Fibroblast of lung (primary cell): ENCODE measurements at places on chromosomes 5 and 9. TPM values are rescaled to one million over a fixed set of nuclear protein-coding genes. Genes with fewer than 3 reads are reported as not detected.

SETD9 gene
- polyA plus RNA-seq = 2.2 and 8.8 TPM in 2 replicates

PLAC8L1 gene
- polyA plus RNA-seq = not detected in 2 replicates

CARD9 gene
- 0.16 and 0.69 TPM in 2 replicates for polyA plus RNA-seq

WDR38 gene
- polyA plus RNA-seq = not detected in 2 replicates

GRCh38 chr5:571791-572190, 40.3 kb upstream of the CEP72 start:
- H3K27ac ChIP-seq = no peak overlapping the region
- no peaks in the 10 kb centered on the region for H3K4me1 ChIP-seq
- peaks cover 14% of the 10 kb centered on the region for H3K27me3 ChIP-seq
- no peak overlapping the region for H3K4me3 ChIP-seq
- no peaks in the 10 kb centered on the region for H3K36me3 ChIP-seq

DNA sequence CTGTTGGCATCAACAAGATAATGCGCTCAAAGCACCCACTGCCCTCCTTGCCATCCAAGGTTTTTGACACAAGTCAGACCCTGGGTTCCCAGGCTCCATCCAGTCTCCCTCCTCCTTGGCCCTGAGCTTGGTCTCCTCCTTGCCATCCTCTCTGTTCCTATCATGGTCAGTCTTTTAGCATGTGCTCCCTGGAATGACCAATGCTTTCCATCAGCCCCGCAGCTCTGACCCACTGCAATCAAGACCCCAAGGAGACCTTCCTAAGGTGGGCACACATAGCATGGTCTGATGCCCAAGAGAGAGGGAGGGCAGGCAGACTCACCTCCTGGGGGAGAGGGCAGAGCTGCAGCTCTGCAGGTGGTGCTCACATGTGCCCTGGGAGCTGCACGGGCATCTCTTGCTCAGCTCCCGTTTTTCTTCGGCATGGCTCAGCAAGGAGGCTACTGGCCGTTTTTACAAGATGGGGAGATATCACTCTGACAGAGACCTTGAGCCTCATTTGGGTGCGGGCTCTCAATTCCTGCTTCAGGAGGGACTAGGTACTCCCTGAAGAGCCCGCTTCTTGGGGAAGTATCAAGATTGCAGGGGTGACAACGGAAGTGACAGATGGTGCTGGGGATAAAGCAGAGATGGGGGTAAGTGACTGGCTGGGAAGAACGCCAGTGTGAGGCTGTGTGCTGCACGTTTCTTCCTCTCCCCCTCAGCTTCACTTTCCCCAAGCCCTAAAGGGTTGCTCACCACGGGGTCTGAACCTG, 3.3 kb downstream of the SEPTIN8 start:
- H3K4me1 ChIP-seq = peaks cover 23% of the 10 kb centered on the region
- H3K4me3 ChIP-seq = no peak overlapping the region
- H3K27me3 ChIP-seq = no peaks in the 10 kb centered on the region

DNA sequence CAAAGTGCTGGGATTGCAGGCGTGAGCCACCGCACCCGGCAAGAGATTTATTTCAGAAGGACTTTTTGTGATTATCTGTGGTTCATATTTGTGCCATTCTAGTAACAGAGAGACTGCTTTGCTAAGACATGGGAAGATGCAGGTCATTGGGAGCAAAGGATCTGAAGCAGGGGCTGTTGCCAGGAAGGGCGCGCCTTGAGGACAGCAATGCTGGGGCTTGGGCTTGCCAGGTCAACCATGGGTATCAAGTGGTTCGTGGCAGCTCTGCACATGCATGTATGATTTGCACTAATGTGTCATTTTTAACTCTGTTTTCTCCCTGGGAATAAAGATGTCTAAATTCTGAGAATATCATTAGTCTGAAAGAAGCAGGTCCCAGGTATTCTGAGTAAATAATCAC, 17.0 kb downstream of the ADAMTS2 start:
- no peaks in the 10 kb centered on the region for H3K36me3 ChIP-seq
- H3K4me1 ChIP-seq = no peaks in the 10 kb centered on the region
- H3K27ac ChIP-seq = no peak overlapping the region
- DNase-seq = no peak

PROB1 gene
- 0.34 and 0.43 TPM in 2 replicates for polyA plus RNA-seq

DNA sequence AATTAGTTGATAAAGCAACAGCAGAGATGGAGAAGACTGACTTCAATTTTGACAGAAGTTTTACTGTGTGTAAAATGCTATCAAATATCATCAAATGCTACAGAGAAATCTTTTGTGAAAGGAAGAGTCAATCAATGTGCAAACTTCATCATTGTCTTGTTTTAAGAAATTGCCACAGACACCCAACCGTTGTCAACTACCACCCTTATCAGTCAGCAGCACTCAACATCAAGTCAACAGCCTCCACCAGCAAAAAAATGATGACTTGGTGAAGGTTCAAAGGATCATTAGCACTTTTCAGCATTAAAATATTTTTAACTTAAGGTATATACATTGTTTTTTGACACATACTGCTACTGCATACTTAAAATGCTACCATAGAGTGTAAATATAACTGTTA, 888.8 kb downstream of the CDH18 start:
- H3K4me3 ChIP-seq = no peak overlapping the region
- no peak overlapping the region for H3K27ac ChIP-seq
- H3K27me3 ChIP-seq = no peaks in the 10 kb centered on the region
- no peaks in the 10 kb centered on the region for H3K4me1 ChIP-seq

MARCOL gene
- not detected in 2 replicates for polyA plus RNA-seq

DNA sequence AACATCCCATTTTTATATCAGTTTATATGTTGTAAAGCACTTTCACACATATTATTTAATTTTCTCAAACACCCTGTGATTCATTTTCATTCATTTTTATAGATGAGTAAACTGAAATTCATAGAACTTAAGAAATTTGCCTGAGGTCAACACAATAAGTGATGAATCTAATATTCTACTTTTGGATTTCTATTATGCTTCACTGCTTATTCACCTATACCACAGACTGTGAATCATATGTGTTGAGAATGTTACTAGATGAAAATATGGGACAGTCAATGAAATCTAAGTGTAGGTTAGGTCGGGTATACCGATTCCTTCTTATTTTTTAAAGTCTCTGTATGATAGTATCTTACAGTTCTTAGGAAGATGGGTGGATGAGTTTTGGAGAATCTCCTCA, 24.8 kb downstream of the CDC37L1 start:
- peak; percentile 14 for DNase-seq
- peaks cover 2% of the 10 kb centered on the region for H3K36me3 ChIP-seq
- no peaks in the 10 kb centered on the region for H3K4me1 ChIP-seq
- no peak overlapping the region for H3K4me3 ChIP-seq
- no peaks in the 10 kb centered on the region for H3K27me3 ChIP-seq

PCDHA1 gene
- 0.05 and 0.12 TPM in 2 replicates for polyA plus RNA-seq

DNA sequence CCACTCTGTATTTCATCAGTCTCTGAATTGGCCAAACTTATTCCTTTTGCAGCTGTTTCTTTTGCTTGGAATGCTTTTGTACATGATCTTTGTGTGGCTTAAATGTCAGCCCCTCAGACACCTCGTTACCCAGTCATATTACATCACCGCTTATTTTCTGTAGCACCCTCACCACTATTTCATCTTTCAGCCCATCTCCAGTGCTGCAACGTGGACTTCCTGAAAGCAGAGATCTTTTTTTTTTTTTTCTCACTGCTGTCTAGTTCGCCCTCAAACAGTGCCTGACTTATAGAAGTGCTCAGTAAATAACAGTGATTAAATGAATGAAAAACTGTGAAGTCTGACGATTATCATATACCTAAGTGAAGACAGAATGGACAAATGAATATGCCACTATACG, 835 bp downstream of the SRA1 start:
- DNase-seq = peak; percentile 62
- no peaks in the 10 kb centered on the region for H3K4me1 ChIP-seq
- H3K4me3 ChIP-seq = peak overlapping the region; percentile 95
- no peaks in the 10 kb centered on the region for H3K27me3 ChIP-seq
- H3K27ac ChIP-seq = peak overlapping the region; percentile 81
- peaks cover 5% of the 10 kb centered on the region for H3K36me3 ChIP-seq

STK32A gene
- polyA plus RNA-seq = 0.16 and 0.30 TPM in 2 replicates

GRCh38 chr5:10077791-10078545, 171.7 kb downstream of the ATPSCKMT start:
- no peaks in the 10 kb centered on the region for H3K27me3 ChIP-seq
- peak overlapping the region; percentile 82 for H3K27ac ChIP-seq
- no peaks in the 10 kb centered on the region for H3K36me3 ChIP-seq
- H3K4me1 ChIP-seq = no peaks in the 10 kb centered on the region
- peak overlapping the region; percentile 30 for H3K4me3 ChIP-seq
- peak; percentile 43 for DNase-seq

DNA sequence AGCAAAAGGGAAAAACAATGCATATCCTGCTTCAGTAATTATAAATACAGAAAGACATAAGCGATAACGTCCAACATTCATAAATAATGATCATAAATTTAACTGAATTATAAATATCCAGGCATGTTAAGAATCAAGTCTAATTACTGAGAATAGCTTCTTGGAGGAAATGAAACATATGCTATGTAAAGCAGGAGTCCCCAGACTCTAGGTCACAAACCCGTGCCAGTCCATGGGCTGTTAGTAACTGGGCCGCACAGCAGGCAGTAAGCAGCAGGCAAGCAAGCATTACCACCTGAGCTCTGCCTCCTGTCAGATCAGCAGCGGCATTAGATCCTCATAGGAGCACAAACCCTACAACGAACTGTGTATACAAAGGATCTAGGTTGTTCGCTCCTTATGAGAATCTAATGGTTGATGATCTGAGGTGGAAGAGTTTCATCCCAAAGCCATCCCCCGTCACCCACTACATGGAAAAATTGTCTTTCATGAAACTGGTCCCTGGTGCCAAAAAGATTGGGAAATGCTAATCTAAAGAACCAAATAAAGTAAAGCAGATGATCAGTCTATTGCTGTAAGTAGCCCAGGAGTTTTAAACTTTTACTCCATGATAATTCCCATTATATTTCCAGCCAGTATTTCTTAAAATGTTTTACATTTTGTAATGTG, 50.4 kb downstream of the CERT1 start:
- H3K36me3 ChIP-seq = no peaks in the 10 kb centered on the region
- no peaks in the 10 kb centered on the region for H3K27me3 ChIP-seq
- no peak overlapping the region for H3K27ac ChIP-seq
- no peaks in the 10 kb centered on the region for H3K4me1 ChIP-seq

DNA sequence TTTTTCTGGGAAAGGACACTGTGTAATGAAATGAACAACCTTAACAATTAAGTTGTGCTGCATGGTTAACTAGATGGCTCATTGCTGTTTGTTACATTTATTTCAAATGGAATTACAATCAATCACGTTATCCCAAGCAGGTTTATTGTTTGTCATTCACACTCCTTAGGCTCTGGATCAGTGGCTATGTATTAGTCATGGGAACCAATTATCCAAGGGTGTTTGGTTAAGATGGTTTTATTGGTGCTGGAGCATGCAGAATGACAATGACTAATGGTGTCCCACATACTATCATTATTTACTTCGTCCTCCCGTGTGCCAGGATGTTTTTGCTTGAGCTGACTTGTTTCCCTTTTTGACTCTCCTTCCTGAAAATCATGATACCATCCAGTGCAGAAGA, 10.6 kb upstream of the TRPC7 start:
- H3K4me1 ChIP-seq = no peaks in the 10 kb centered on the region
- H3K27ac ChIP-seq = no peak overlapping the region
- DNase-seq = no peak
- H3K4me3 ChIP-seq = no peak overlapping the region
- H3K36me3 ChIP-seq = no peaks in the 10 kb centered on the region
- no peaks in the 10 kb centered on the region for H3K27me3 ChIP-seq

ADAMTS19 gene
- polyA plus RNA-seq = 0.09 TPM in 2 replicates

TCF7 gene
- polyA plus RNA-seq = 3.3 and 17.3 TPM in 2 replicates

DNA sequence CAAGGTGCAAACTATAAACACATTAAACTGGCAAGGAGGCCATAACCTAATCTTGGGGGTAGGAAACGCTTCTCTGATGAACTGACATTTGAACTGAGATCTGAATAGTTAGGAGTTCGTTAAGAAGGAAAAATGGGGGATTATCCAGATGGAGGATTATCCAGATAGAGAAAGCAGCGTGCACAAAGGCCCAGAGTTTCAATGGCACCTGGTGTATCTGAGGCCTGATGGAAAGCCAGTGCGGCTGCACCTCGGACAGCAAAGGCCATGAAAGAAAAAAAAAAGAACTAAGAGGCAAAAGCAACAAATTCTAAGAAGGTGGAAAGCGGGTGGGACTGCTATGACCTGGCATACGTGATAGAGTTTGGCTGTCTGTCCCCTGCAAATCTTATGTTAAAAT, 13.0 kb upstream of the CTNNAL1 start:
- no peak overlapping the region for H3K27ac ChIP-seq
- DNase-seq = no peak
- no peaks in the 10 kb centered on the region for H3K36me3 ChIP-seq
- H3K4me1 ChIP-seq = no peaks in the 10 kb centered on the region

GRCh38 chr9:35338561-35339274, 151.2 kb upstream of the RUSC2 start:
- DNase-seq = no peak
- H3K27me3 ChIP-seq = no peaks in the 10 kb centered on the region
- H3K4me1 ChIP-seq = peaks cover 16% of the 10 kb centered on the region
- no peaks in the 10 kb centered on the region for H3K36me3 ChIP-seq

- H3K4me1 ChIP-seq = no peaks in the 10 kb centered on the region
- no peak for DNase-seq
- no peaks in the 10 kb centered on the region for H3K36me3 ChIP-seq
- peaks cover 12% of the 10 kb centered on the region for H3K27me3 ChIP-seq
Measured at GRCh38 chr5:180594311-180595045, 3.2 kb upstream of the SCGB3A1 start.

DNA sequence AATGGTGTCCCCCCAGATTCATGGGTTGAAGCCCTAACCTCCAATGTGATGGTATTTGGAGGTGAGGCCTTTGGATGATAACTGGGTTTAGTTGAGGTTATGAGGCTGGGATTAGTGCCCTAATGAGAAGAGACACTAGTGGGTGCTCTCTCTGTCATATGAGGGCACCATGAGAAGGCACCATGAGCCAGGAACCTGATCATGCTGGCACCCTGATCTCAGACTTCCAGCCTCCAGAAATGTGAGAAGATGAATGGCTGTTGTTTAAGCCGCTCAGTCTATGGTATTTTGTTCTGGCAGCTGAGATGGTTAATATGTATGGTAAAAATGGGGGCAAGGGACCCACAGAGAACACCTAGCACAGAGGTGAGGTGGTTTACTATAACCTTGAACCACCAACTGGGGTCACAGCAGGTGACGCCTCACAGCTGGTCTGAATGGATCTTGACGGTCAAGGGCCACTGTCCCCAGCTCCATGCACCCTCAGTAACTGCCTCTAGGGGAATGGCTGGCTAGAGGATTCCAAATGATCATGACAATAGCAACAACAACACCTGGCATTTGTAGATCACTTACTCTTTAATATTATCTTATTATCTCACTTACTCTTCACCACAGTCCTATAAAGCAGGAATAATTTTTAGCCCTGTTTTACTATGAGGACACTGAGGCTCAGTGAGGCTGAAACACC, 57.1 kb downstream of the FOXI1 start:
- H3K4me1 ChIP-seq = no peaks in the 10 kb centered on the region
- no peaks in the 10 kb centered on the region for H3K36me3 ChIP-seq
- no peaks in the 10 kb centered on the region for H3K27me3 ChIP-seq
- no peak overlapping the region for H3K4me3 ChIP-seq
- DNase-seq = no peak

GRCh38 chr9:77707383-77708063, 59.4 kb upstream of the GNA14 start:
- peak overlapping the region; percentile 52 for H3K27ac ChIP-seq
- no peaks in the 10 kb centered on the region for H3K27me3 ChIP-seq
- DNase-seq = peak; percentile 98
- peaks cover 10% of the 10 kb centered on the region for H3K4me1 ChIP-seq
- no peak overlapping the region for H3K4me3 ChIP-seq
